Stimulated activated CD8-positive, alpha-beta memory T cell treated with anti-CD3 and anti-CD28 coated beads, Interleukin-15, amount 100 ng/mL, for 1 hour (primary cell): ENCODE measurements at places on chromosomes 12 and 14.

- DNase-seq: no peak
These were observed 1.8 kb downstream of the PXMP2 start for GRCh38 chr12:132689227-132689626.

DNA sequence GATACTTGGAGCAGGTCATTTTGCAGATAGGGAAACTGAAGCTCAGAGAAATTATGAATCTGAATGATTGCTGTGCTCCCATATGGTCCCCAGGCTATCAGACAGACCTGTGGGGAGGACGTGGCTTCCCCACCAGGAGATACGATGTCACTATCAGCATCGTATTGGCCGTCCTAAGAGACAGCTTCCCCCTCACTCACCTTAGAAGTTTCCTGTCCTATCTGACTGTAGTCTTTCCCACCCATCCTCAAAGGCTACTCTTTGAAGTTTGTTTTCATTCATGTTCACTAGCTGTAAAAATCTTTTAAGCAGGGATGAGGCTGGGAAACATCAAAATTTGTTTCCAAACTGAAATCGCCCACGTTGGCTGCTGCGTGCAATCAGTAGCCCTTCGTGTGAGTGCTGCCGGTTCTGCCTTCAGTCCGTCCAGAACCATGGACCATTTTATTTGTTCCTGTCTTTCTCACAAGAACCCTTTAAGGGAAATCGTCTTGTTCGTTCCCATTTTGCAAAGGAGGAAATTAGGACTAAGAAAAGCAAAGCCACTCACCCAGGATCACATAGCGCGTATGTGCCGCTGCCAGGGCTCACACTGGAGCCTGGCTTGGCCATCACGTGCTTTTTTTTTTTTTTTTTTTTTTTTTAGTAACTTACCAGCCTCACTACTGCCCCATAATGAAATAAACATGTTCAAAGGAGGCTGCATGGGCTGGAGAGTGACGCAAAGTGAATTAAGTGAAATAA lies 1.0 kb upstream of the KDM2B start:
- DNase-seq: no peak

DNA sequence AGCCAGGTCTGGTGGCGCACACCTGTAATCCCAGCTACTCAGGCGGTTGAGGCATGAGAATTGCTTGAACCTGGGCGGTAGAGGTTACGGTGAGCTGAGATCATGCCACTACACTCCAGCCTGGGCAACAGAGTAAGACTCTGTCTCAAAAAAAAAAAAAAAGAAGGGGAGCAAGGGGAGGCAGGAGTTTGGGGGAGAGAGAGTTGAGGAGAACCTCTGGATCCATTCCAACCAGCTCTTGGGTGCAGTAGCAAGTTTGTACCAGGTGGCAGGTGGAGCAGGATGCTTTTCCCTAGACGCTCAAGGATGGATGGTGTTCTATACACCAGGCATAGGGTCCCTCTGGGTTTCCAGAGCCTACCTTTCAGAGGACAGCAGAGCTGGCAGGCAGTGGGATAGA lies 1.9 kb downstream of the NFE2 start:
- DNase-seq: no peak

- DNase-seq: no peak
These were observed 773 bp downstream of the GMPR2 start for GRCh38 chr14:24233538-24233866.

- no peak for DNase-seq
These were observed 35.8 kb upstream of the PPP1R13B start for GRCh38 chr14:103883263-103883523.

- DNase-seq: no peak
These were observed 356.4 kb downstream of the BCL11B start for GRCh38 chr14:98915625-98916024.

- DNase-seq: no peak
These were observed 82.4 kb upstream of the RESF1 start for GRCh38 chr12:31876568-31877424.

GRCh38 chr14:70186900-70187451 lies 1.8 kb downstream of the SLC8A3 start:
- DNase-seq: no peak

GRCh38 chr14:79062226-79062625 lies 892.1 kb downstream of the NRXN3 start:
- no peak for DNase-seq

DNA sequence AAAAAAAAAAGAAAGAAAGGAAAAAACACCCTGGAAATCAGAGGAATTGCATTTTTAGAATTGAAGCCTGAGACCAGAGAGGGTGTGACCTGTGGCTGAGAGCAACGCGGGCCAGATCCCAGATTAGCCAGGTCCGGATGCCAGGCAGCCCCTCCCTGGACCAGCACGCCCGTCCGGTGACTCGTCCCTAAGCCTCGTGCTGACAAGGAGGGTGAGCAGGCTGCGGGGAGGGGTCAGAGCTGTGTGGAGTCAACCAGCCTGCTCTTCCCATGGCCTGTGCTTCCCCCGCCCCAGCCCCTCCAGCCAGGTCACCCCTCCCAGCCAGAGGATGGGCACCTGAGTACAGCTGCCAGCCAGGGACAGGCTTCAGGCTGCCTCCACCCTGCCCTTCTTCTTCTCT lies 4.2 kb upstream of the KLC1 start:
- no peak for DNase-seq
